ENCODE measurements at places on chromosomes 3 and 15.

- no peak for DNase-seq
Observed at GRCh38 chr3:13587442-13587841, 38.5 kb downstream of the FBLN2 start.

GRCh38 chr3:154776549-154777225, 303.4 kb upstream of the MME start:
- DNase-seq, result no peak

DNA sequence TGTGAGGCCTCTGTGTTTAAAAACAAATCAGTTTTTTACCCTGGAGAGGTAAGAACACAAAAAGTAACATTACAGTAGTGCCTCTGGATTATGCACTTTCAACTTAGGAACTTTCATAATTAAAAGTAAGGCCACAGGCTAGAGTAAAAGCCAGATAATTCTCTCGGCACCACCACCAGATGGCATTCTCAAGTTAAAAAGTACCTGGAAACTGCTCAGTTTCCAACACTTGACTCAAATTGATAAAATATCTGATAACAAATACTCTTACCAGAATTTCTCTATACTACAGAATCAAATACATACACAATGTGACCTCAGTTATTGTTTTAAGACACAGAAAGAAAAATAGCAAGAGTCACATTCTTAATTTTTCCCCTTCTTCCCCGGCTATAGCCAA, 19.9 kb downstream of the SPICE1 start:
- no peak for DNase-seq

GRCh38 chr3:191262650-191263049, 63.6 kb downstream of the OSTN start:
- DNase-seq, result no peak

- no peak for DNase-seq
Observed at GRCh38 chr3:65568497-65568896, 470.2 kb downstream of the MAGI1 start.

DNA sequence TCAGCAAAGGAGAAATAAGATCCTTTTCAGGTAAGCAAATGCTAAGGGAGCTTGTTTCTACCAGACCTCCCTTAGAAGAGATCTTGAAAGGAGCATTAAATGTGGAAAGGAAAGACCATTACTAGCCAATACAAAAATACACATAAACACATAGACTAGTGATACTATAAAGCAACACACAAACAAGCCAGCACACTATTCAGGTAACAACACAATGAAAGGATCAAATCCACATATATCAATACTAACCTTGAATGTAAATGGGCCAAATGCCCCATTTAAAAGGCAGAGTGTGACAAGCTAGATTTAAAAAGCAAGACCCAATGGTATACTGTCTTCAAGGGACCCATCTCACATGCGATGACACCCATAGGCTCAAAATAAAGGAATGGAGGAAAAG, 317.6 kb downstream of the TBL1XR1 start:
- no peak for DNase-seq
